ENCODE measurements at places on chromosomes 16 and 17. TPM values are rescaled to one million over a fixed set of nuclear protein-coding genes. Genes with fewer than 3 reads are reported as not detected.

CDRT15L2 gene
- total RNA-seq: not detected

TNP2 gene
- not detected for total RNA-seq

SEZ6L2 gene
- 59.0 TPM for total RNA-seq

CHST6 gene
- total RNA-seq: 9.7 TPM

CPNE7 gene
- total RNA-seq: 11.8 TPM

NPIPB8 gene
- total RNA-seq: 0.31 TPM

PITPNM3 gene
- 2.8 TPM for total RNA-seq

MMP25 gene
- 18.7 TPM for total RNA-seq

TEPSIN gene
- 19.8 TPM for total RNA-seq

CRHR1 gene
- total RNA-seq: 0.14 TPM

TPPP3 gene
- 0.44 TPM for total RNA-seq

SEPTIN12 gene
- total RNA-seq: not detected

OGFOD3 gene
- 26.2 TPM for total RNA-seq

NPIPB6 gene
- 0.81 TPM for total RNA-seq

KRT25 gene
- not detected for total RNA-seq

QPRT gene
- 165 TPM for total RNA-seq

KRT17 gene
- total RNA-seq: not detected

GRAP gene
- total RNA-seq: 0.66 TPM
